ENCODE measurements at places on chromosomes 6 and 20.

DNA sequence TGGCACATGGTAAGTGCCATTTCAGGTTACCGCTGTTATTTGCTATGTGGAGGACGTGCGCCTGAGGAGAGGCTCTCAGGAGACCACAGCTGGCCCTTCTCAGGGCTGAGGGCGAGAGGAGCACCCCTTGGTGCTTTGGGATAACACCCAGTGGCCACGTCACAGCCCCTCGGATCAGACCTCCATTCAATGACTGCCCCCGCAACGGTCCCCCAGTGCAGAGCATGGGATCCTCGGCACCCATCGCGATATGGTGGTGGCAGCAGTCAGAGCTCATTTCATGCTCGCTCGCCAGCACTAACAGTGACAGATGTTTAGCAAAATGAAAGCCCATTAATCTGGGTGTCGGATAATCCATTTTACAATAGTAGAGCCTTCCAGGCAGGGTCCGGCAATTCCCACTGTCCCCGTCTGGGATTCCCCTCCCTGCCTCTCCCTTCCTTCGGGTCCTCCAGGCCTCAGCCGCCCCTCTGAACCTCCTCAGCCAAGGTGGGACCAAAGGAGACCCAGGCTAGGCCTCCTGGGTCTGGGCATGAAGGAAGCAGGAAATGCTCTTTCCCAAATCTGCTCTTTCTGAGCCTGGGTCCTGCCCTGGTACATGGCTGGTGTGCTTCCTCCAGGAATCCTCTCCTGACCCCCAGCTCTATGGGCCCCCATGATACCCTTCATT, 117.1 kb downstream of the GRM4 start:
- no peak for DNase-seq

DNA sequence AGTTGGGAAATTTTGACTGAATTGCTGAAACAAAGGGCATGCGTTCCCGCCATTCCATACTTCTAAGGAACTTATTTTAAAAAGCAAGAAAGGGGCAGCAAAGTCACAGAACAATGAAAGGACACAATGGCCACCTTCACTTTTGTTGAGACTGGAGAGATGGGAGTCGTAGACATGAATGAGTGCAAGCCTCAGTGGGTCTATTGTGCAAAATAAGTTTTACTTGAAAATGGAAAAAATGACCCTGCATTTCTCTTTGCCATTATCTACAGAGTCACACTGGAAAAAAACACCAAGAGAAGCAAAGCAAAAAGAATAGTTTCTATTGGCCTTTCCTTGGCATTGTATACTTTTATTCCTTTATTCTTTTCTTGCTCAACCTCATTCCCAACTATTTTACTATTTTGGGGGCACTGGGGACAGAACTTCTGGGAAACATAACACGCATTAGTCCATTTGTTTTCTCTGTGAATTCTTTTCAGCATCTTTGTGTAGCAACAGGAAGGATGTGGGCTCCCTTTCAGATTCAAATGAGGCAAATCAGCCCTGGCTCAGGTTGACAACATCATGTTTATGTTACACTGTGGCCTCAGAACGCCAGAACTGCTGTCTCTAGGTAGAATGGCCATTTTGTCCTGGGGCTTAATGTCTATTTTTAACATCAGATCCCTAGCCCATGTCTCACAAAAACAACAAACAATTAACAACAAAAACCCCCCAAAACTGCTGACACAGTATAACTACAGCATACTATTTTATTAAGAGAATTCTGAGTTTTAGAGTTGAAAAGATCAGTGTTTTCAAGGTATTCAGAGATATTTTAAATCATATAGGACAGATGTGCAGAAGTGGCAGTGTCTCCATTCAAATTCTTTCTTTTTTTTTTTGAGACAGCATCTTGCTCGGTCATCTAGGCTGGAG, 122.2 kb downstream of the FYN start:
- no peak for DNase-seq

GRCh38 chr6:2866171-2866846, 24.6 kb upstream of the SERPINB1 start:
- no peak for DNase-seq

GRCh38 chr6:23088761-23089160, 519.4 kb downstream of the HDGFL1 start:
- no peak for DNase-seq

DNA sequence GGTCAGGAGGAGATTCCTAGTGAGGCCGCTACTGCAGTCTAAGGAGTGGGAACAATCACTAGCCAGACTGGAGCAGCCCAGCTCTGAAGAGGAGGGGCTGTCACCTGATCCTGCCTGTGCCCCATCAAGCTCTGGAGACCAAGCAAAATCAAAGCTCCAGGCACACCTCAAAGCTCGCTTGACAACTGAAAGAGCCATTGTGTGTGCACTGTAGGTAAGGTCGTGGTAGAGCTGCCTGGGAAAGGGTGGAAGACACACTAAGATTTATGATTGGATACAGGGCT, 58.2 kb downstream of the CSE1L start:
- DNase-seq = no peak

DNA sequence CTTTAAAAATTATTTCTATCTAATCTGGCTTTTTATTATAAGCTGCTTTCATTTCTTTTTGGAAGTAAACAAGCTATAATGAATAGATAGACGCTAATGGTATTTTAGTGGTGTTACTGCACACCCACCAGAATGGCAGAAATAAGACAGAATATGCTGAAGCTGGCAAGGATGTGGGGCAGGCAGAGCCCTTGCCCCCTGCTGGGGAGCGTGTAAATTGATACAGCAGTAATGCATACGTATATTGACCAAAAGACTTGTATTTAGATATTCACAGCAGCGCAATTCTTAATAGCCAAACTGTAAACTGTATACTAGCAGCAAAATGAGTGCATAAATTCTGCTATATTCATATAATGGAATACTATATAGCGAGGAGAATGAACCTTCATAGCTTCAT, 35.3 kb downstream of the TMEM181 start:
- DNase-seq = peak; percentile 25

- peak; percentile 84 for DNase-seq
Observed at GRCh38 chr6:169426611-169427010, 173.0 kb upstream of the THBS2 start.

DNA sequence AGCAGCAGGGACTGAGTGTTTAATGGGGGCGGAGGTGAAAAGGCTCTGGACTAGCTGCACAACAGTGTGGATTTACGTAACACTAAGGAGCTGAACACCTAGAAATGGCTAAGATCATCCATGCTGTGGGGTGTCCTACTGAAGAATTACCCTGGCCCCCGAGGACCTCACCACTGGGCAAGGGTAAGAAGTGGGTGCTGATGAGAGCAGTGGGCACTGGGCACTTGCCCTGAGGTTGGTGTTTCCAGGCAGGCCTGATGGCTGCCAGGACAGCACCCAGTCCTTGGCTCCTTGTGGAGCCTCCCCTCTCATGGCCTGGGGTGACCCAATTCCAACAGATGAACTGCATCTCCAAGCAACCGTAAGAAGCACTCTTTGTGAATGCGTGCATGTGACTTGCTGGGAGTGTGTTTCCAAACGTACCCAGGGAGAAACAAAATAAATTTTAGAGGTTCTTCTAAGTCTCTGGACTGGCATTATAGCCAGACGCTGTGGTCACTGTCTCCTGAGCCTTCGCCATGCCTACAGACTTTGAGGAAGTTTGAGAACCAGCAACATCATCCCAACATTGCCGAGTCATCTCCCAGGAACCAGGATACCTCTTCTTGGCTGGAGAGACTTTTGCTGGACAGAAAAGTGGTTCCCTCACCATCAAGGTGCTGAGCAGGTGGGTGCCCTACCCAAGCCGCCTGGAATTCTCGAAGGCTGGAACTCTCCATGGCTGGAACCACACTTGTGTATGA, 245.9 kb downstream of the ERMARD start:
- no peak for DNase-seq

DNA sequence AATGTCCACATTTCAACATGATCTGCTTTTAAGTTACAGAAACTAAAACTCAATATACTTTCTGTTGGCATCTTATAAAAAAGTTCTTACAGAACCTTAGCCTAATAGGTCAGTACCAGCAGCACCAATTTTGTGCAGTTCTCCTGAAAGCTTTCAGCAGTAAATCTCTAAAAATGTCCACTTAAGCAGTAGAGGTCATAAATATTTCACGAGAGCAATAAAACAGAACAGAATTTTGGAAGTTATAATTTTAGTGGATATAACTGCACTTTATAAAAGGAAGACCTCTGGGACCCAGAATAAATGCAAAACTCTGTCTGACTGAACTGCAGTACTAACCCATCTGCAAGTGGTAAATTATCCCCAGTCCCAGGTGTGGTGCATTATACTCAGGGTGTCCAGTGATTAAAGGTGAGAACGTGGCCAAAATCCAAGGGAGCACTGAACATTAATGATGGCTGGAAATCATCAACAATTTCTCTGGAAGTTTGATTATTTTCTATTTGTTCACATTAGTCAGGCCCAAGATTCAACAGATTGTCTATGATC, 172.6 kb upstream of the RSPO3 start:
- no peak for DNase-seq

DNA sequence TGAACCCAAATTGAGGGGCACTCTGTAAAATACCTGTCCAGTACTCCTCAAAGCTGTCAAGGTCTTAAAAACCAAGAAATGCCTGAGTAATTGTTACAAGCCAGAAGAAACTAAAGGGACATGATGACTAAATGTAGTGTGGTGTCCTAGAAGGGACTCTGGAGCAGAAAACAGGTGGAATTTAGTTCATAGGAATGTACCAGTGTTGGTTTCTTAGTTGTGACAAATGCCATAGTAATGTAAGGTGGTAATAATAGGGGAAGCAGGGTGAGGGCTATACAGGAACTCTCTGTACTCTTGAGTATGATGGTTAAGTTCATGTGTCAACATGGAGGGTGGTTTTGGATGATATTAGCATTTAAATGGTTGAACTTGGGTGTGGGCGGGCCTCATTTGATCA, 92.3 kb downstream of the CNBD2 start:
- DNase-seq = no peak

DNA sequence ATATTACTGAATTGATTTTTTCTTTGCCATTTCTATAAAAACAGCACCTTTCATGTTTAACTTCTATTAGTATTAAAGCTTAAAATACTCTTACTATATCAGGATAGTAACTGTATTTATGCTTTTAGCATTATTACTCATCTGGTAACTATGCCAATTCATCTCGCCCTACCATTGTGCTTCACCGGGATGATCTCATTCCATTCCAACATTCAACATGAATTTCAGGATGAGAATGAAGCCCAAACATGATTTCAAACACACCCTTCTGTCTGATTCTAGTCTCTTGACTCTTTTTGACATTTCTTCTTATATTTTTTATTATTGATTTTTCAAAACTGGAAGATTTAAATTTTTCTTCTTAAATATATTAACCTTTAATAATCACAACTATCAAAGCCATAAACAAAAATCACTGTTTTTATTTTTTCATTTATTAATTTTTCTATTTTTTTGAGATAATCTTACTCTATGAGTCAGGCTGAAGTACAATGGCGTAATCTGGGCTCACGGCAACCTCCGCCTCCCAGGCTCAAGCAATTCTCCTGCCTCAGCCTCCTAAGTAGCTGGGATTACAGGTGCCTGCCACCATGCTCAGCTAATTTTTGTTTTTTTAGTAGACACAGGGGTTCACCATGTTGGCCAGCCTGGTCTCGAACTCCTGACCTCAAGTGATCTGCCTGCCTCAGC, 46.7 kb downstream of the GJA1 start:
- DNase-seq = no peak

GRCh38 chr6:56625356-56625755, 17.3 kb downstream of the DST start:
- DNase-seq = no peak

- no peak for DNase-seq
Observed at GRCh38 chr6:144955859-144956258, 670.7 kb downstream of the UTRN start.

DNA sequence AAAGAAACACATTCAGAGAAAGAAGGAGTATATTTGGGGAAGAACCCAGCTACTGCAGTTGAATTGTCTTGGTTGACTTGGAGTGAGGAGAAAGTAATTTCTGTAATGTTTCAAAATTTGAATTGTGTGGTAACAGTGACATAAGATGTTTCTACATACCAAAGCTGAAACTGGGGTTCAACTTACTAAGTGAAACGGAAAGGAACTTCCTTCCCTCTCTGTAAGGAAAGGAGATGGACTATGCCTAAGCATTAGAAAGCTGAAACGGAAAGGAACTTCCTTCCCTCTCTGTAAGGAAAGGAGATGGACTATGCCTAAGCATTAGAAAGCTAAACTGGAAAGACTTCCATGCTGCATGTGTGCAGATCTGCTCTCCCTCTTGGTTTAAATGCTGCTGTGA, 46.0 kb downstream of the HUS1B start:
- no peak for DNase-seq

DNA sequence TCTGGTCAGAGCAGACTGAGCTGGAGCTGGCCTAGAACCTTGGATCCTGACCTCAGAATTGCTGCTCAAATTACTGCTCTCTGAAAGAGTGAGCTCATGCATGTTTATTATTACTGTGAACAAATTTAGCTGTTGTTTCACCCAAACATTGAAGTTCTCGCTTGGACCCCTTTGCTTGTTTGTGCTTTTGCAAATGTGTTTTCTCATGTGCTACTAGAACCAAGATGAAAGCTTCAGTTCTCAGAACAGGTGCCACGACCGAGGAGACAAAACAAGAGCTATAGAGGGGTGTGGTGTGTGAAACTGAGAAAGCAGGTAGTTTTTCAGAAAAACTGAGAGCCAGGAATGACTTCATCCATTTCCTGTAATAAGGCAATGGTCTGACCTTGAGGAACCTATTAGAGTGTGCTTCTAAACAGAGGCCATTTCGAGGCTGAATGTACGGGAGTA, 50.0 kb upstream of the ESR1 start:
- DNase-seq = no peak

DNA sequence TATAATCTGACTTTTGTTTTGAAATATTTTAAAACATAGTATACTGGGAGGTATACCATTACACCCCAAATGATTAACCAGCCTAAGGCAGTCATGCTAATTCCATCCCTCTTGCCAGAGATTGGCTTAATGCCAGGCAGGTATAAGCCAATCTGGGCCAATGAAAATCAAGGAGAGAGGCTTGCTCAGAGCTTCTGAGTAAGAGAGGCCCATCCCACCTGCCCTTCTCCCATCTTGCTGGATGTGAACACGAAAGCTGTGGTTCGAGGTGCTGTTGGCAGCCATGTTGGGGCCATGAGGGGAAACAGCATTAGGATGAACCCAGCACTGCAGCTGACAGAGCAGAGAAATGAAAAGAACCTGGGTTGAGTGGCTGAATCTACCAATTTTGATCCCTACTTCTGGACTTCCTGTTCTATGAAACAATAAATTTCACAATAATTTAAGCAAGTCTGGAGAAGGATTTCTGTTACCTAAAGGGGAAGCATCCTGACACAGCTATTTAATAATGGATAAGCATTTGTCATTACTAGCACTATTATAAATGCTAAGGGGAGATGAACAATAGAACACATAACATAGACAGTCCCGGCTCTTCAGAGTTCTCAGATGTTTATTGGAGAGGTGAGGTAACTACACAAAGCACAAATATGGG, 152.3 kb downstream of the CDC5L start:
- DNase-seq = no peak

GRCh38 chr6:7100072-7100752, 7.5 kb upstream of the RREB1 start:
- no peak for DNase-seq

DNA sequence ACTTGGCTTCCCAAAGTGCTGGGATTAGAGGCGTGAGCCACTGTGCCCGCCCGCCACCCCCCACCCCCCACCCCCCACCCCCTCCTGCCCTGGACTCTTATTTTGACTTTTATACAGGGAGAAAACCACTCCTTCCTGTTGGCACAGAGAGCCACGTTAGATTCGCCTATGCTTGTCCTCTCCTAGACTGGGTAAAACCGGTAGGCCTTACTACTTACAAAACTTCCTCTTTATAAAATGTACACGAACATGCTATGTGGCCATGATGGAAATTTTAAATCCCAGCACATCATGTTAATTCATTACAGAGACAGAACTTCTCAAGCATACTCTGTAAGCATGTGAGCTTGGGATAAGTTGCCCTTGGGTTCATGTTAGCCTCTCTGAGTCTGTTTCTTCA, 124.2 kb downstream of the SLC24A3 start:
- no peak for DNase-seq

Data from NCI-H146 (cell line).